A549 (cell line): ENCODE measurements at places on chromosomes 12 and 14. TPM values are rescaled to one million over a fixed set of nuclear protein-coding genes. Genes with fewer than 3 reads are reported as not detected.

The WSCD2 gene
- not detected in 3 replicates for polyA plus RNA-seq

GRCh38 chr12:100555722-100556121 is 17.8 kb upstream of the GAS2L3 start:
- DNase-seq, result no peak

DNA sequence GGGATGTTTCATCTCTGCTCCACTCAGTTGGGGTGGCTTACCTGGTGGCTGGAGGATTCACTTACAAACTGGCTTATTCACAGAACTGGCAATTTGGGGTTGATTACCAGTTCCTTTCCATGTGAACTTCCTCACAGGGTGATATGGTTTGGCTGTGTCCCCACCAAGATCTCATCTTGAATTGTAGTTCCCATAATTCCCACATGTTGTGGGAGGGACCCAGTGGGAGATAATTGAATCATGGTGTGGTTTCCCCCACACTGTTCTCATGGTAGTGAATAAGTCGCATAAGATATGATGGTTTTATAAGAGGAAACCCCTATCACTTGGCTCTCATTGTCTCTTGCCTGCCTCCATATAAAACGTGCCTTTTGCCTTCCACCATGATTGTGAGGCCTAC is 26.9 kb upstream of the IGF1 start:
- DNase-seq, result no peak

DNA sequence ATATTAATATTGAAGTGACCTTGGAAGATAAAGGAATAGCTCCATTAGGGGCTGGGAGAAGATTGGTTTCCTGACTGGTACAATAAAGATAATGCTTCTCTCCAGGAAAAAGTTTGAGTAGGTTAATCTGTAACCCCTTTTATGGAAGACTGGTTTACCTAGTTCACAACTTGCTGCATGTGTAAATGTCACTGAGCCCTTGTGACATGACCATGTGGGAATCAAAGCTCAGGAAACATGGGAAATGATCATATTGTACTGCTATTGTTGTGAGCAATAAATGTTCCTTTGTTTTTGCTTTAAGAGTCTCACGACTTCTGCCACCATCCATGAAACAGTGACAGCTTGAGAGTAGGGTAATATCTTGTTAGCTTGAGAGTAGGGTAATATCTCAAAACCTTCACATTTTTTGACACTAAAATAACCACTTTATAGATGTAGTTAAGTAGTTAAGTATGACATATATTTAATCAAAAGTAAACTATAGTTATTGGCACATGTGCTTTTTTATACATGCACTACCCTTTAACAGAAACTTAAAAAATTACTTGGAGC is 1338.6 kb downstream of the FSCB start:
- DNase-seq, result no peak

DNA sequence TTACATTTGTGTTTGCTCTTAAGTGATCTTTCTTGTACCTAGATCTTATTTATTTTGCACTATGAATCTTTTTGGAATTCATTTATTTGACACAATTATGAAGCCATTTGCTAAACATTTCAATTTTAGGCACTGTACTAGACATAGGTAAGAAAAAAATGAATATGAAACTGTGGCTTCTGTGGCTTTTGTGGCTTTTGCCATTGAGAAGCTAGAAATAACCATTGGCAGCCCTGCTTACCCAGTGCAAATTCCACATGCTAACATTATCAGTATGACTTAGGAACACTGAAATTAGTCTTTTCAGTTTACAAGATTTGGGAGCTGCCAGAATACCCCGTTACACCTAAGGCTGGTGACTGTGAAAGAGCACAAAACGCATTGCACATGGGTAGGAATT is 60.1 kb downstream of the FSCB start:
- no peak for DNase-seq

The PKP2 gene
- 2.3 to 3.0 TPM (median 2.3 TPM) in 3 replicates for polyA plus RNA-seq

The ERBB3 gene
- polyA plus RNA-seq, result 1.8 to 2.2 TPM (median 1.8 TPM) in 3 replicates

- no peak for DNase-seq
These were observed 83.4 kb upstream of the ESRRB start for GRCh38 chr14:76292561-76292960.

GRCh38 chr12:62582065-62582366 is 115.4 kb downstream of the MON2 start:
- DNase-seq, result no peak

GRCh38 chr12:25501549-25501948 is 51.5 kb downstream of the LMNTD1 start:
- no peak for DNase-seq

DNA sequence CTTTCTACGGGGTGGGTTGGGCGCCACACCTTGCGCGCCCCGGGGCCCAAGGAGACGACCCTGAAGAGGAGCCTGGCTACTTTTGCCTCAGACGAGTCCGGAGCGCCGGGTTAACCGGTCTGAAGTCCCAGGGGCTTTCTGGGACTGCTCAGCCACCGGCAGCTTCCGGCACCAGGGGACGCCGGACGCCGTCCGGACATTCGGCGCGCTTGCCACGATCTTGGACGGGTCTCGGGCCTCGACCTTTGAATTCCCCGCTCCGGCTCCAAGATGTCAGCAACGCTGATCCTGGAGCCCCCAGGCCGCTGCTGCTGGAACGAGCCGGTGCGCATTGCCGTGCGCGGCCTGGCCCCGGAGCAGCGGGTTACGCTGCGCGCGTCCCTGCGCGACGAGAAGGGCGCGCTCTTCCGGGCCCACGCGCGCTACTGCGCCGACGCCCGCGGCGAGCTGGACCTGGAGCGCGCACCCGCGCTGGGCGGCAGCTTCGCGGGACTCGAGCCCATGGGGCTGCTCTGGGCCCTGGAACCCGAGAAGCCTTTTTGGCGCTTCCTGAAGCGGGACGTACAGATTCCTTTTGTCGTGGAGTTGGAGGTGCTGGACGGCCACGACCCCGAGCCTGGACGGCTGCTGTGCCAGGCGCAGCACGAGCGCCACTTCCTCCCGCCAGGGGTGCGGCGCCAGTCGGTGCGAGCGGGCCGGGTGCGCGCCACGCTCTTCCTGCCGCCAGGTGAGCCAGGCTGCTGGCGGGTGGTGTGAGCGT is at the start of gene ACOT4:
ACOT4 (plus strand) TSS at position 184 of the 760 bp plus-strand sequence; CDS start at position 271, 87 bp downstream.
- peak; percentile 62 for DNase-seq

The KLHDC1 gene
- polyA plus RNA-seq, result 0.42 to 1.2 TPM (median 1.1 TPM) in 3 replicates

The KRT5 gene
- 0.08 to 0.25 TPM in 2 of 3 replicates, not detected in the other for polyA plus RNA-seq

DNA sequence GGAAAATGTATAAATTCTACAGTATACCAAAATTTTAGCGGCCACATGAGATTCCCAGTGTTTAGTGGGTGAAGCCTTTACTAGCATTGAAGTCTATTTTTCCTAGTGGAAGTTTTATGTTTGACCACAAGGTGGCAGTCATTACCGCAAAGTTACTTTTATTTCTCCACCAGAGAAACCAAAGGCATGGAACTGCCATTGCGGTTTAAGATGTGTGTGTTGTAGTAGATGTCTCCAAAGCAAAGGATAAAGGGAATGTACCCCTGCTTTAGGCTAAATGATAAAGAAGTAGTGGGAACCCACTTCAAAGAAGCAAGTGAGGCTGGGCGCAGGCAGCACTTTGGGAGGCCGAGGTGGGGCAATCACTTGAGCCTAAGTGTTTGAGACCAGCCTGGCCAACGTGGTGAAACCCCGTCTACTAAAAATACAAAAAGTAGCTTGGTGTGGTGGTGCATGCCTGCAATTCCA is 140.5 kb downstream of the PRKCH start:
- peak; percentile 73 for DNase-seq

The DRAM1 gene
- polyA plus RNA-seq, result 39.1 to 41.2 TPM (median 41.0 TPM) in 3 replicates

The PIWIL1 gene
- polyA plus RNA-seq, result not detected in 3 replicates

GRCh38 chr12:97854477-97854876 is 391.9 kb downstream of the RMST start:
- no peak for DNase-seq

The SOX5 gene
- not detected in 3 replicates for polyA plus RNA-seq

GRCh38 chr12:124276337-124276736 is 18.6 kb upstream of the RFLNA start:
- DNase-seq, result no peak

The MGAT4C gene
- not detected in 3 replicates for polyA plus RNA-seq

DNA sequence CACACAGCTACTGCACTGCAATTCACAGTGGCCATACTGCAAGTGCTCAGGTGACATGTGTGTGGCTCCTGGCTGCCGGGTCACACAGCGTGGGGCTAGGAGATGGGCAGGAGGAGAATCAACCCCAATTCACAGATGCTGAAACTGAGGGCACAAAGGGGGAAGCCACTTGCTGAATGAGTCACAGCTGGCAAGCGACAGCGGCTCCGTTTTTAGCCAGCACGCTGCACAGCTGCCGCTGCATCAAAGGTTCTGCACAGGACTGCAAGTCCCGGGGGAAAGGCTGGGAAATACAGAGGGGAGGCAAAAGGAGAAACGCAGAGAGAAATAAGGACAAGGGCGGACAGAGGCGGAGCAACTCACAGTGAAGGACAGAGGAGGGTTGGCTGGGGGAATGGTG is 57.9 kb downstream of the KDM2B start:
- DNase-seq, result no peak

GRCh38 chr12:77388445-77389265 is 323.3 kb upstream of the E2F7 start:
- DNase-seq, result no peak

- no peak for DNase-seq
These were observed 89.2 kb downstream of the DAAM1 start for GRCh38 chr14:59277659-59278058.

DNA sequence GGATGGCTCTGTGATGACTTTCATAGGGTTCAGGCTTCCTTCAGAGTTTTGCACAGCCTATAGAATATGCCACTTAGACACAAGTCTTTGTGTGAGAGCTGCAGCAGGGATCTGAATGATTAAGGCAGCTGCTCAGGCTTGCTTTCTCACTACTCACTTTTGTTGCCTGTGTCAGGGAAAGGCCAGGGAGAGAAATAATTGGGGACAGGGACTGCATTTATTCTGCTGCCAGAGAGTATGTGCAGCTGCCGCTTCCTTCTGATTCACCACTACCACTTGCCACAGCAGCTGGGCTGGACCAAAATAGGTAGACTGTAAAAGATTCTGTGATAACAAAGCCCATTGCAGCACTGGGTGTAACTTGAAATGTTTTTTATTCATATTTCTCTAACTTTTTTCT is 49.7 kb downstream of the TRMT5 start:
- no peak for DNase-seq

DNA sequence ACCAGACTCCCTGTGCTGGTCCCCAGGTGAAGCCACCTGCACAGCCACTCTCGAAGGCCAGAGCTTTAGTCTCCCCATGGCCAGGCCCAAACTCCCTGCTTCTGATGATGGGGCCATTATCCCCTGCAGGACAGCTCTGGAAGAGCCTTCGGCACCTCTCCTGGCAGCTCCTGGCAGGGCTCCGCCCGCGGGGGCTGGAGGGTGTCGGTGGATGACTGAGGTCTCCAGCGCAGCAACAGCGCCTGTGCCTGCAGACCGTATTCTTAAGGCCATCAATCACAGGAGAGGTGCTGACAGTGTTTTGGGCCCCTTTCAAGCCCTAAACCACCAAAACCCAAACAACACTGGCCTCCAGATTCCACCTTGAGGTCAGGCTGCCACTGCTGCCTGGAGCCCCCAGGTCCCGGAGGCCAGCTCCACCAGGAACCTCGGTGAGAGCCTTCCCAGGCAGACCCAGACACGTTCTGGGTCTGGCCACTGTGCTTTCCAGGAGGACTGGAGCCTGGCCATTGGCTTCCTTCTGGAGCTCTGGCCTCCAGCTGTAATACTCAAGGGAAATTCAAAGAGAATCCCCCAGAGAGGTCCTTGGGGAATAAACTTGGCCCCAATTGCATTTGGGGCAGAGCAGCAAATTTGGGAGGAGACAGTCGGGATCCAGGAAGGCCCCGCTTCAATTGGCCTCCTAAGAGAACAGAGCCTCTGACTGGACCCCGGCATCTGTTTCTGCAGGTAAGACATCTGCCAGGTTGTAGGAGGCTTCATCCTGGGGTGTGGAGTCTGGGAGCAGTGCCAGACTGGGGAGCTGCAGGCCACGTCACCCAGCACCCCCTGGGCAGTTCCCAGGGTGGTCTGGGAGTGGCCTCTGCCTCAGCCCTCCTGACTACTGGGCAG is 210.6 kb upstream of the RTL1 start:
- DNase-seq, result no peak

The CARMIL3 gene
- 0.60 to 0.98 TPM (median 0.94 TPM) in 3 replicates for polyA plus RNA-seq

The SPTB gene
- polyA plus RNA-seq, result 1.4 to 2.1 TPM (median 1.9 TPM) in 3 replicates

GRCh38 chr14:32603992-32604565 is 275.0 kb downstream of the AKAP6 start:
- DNase-seq, result no peak

DNA sequence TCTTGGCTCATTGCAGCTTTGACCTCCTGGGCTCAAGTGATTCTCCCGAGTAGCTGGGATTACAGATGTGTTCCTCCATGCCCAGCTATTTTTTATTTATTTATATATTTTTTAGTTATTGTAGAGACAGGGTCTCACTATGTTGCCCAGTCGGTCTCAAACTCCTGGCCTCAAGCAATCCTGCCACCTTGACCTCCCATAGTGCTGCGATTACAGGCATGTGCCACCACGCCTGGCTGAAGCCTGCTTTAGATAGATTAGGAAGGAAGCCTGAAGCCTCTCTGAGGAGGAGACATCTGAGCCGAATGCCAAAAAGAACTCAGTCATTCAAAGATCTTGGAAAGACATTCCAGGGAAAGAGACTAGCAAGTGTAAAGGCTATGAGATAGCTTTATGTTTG is 10.2 kb downstream of the INHBC start:
- DNase-seq, result no peak

The TMEM119 gene
- not detected in 3 replicates for polyA plus RNA-seq

- no peak for DNase-seq
These were observed 209.3 kb upstream of the RGS6 start for GRCh38 chr14:71722885-71723284.

- DNase-seq, result no peak
These were observed 221.5 kb downstream of the ERC1 start for GRCh38 chr12:1212526-1212925.

The AKAP3 gene
- 0.14 to 0.51 TPM (median 0.37 TPM) in 3 replicates for polyA plus RNA-seq

DNA sequence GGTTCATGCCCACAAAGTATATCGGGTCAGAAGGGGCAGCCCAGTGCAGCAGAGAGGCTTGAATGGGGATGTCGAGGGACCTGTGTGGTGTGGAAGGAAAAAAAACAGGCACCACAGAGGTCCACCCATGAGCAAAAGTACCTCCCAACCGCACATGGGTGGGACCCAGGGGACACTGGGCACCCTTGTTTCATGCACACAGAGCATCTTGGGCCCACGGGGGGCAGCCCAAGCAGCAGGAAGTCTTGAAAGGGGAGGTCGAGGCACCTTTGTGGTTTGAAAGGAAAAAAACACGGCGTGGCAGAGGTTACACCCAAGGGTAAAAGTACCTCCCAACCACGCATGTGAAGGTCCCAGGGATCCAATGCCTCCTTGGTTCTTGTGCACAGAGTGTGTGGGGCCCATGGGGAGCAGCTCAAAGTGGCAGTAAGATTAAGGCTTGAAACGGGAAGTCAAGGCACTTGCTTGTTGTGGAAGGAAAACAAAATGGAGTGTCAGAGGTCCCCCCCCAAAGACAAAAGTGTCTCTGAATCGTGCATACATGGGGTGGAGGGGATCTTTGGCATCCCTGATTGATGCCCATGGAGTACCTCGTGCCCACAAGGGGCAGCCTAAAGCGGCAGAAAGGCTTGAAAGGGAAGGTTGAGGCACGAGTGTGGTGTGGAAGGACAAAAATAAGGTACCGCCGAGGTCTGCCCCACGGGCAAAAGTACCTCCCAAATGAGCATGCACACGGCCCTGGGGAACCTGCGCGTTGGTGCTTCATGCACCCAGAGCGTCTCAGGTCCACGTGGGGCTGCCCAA is 575.5 kb downstream of the ALG10 start:
- DNase-seq, result no peak

GRCh38 chr14:37257501-37258070 is 59.8 kb downstream of the MIPOL1 start:
- no peak for DNase-seq

The PTPRB gene
- polyA plus RNA-seq, result 0.16 to 0.57 TPM (median 0.26 TPM) in 3 replicates

The DPF3 gene
- 0.09 to 0.24 TPM (median 0.10 TPM) in 3 replicates for polyA plus RNA-seq

GRCh38 chr14:63852271-63852816 is 460 bp upstream of the SYNE2 start:
- DNase-seq, result peak; percentile 29
